BJ (cell line): ENCODE measurements at places on chromosomes 7 and 10.

GRCh38 chr10:59687657-59688056, 22.0 kb downstream of the SLC16A9 start:
- no peak for DNase-seq

DNA sequence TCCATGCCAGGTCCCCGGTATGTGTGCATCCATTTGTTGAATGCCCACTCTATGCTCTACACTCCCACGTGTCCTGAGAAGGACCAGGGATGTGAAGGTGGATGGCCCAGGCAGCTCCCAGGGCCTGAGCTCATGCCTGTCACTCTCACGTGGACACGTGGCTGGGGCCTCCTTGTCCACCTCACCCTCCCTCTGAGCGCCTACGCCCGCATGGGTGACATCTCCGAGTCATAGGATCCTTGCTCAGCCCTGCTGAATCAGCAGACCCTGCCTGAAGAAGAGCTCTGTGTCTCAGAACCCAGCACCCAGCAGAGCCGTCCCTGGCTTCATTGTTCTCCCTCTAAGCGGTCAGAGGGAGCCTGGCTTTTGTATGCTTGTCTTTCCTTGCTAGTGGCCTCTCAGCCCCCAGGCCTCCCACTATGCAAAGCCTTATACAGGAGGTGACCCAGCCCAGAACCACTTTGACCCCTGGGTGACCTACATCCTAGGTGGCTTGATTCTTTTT, 107.9 kb upstream of the PPIF start:
- no peak for DNase-seq

DNA sequence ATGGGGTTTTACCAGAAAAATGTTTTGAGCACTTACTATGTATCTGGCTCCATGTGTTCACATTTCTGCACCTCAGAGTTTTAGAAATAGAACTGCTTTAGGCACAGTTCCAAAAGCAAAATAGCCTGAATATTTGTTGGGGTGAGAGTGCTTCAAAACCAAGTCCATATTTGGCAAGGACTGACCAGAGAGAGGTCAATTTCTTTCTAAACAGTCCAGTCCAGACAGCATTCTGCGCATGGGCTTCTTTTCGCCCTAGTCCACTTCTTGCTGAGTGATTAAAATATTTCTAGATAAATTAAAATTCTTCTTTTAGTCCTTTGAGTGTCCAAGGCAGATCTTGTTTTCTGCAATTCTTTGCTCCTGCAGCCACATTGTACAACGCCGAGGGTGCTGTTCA, 427.0 kb downstream of the PHTF2 start:
- DNase-seq: no peak

DNA sequence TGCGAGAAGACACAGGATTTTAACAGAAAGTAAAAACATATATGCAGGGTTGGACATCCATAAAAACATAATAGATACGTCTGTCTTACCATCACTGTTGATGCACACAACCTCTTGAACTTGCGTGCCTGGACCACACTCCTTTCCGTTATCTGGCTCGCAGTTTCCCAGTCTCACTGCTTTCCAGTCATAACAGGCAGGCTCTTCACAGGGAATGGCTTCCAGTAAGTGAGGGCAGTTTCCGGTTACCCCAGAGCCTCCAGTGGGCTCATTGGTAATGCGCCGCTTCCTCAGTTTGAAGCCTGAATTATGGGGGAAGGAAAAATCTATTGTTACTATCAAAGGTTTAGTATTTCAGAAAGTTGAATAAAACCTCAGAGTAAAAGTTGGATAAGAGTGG, 290.7 kb downstream of the THSD7A start:
- no peak for DNase-seq

DNA sequence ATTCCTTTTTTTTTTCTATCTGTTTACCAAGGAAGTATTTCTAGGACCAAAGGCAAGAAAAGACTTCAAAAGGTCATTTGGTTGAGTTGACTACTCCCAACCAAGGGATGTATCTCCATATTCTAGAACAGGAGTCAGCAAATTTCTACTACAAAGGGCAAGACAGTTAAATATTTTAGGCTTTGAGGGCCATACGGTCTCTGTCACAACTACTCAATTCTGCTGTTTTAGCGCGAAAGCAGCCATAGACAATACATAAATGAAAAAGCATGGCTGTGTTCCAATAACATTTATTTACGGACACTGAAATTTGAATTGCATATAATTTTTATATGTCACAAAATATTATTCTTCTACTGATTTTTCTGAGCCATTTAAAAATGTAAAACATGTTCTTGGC, 8.5 kb upstream of the ARID5B start:
- DNase-seq: no peak

DNA sequence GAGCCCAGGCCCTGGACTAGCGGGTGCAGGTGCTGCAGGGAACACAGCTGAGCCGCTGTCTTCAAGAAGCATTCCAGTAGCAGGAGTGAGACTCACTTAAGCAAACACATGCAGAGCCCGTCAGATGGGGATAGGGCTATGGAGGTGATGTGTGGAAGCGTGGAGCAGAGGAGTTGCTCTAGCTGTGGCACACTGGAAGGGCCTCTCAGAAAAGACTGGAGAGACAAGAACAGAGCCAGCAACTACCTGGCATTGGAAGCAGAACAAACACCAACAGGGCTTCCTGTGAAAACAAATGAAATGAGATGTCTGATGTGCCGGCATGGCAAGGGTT, 37.8 kb upstream of the GALNTL5 start:
- no peak for DNase-seq

DNA sequence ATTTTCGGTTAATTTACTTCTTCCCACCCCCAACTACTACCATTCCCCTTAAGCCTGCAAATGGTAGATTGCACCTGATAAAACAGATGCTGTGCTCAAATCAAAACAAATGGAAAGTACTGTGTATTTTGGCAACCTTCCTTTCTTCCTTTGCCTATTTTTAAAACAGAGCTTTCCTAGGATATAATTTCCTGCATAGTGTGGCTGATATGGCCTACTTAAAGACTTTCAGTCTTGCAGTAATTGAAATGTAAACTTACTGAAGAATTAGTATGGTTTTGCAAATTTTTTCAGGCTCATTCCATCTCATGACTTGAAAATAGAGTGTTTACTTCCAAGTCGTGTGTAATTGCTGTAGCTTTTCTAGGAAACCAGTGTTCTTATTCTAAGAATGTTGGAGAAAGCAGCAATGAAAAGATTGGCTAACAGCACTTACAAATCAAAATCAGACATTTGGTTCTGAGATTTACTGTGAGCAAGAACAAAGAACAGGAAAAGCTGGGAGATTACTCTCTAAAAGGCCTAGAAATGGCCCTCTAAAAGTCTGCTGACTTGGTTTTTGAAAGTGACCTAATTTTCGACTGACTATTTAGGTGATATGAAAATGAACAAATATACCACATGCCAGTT, 52.0 kb downstream of the REEP3 start:
- peak; percentile 44 for DNase-seq
